ENCODE measurements at places on chromosomes 5 and 9.
A peak's percentile ranks its signal among the peaks of the same experiment; 100 is the strongest.

GRCh38 chr9:127224883-127225739 is 39.5 kb upstream of the GARNL3 start:
- DNase-seq: peak; percentile 63

- DNase-seq: no peak
Observed at GRCh38 chr5:139711906-139712224, 63.7 kb downstream of the CXXC5 start.

GRCh38 chr5:149452007-149452664 is 73.0 kb upstream of the IL17B start:
- DNase-seq: no peak

DNA sequence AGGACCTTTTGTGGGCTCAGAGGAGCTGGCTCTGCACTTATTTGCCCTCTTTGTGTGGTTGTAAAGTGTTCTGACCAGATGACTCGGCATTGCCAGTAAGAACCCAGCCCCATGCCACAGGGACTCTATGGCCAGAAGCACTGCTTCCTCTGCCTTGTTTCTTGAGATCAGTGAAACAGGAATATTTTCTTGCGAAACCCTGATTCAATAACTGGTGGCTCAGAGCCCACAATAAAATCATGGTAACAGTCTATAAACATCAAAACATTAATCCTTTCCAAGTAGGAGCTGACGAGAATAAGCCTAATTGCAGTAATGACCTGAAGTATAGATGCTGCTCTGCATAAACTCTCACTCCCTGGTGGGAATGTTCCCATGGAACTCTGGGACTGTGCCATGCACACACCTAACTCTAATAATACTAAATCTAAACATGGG is 344.3 kb downstream of the ZNF608 start:
- DNase-seq: no peak

DNA sequence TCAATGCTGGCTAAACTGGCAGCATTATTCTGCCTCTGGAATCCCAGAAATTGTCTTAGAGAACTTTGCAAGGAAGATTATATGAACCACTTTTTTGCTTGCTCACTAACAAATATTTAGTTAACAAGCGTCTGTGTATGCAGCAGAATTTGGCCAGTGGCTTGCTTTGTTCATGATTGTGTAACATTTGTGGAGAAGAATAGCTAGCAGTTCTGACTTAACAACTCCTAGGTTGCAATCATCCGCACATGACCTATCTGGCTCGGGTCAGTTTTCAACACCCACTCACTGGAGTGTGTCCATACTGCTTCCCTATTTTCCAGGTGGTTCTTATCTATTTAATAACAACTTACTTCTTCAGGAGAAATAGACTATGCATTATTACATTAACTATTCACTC is 98.5 kb downstream of the SNX18 start:
- no peak for DNase-seq

- DNase-seq: no peak
Observed at GRCh38 chr9:119283078-119283794, 86.0 kb downstream of the BRINP1 start.

GRCh38 chr5:17370651-17371050 is 127.4 kb upstream of the TAF11L2 start:
- DNase-seq: no peak

GRCh38 chr5:1652873-1653697 is 129.3 kb upstream of the LPCAT1 start:
- no peak for DNase-seq

DNA sequence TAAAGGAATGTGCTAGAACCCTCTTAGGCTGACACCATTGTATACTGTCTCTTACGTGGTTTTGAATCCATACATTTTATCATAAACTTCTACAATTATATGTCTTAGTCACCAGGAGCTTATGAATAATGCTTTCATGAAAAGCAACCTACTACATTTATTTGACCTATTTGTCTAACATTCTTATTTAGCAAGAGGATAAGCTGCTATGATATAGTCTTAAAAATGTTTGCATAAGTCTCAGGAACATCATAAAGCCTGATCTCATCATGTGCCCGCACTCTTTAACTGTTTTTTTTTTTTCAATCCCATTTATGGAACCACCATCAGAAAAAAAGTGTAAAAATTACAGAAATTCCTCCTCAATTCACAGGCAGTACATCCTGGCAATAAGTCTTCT is 59.7 kb downstream of the CDH12 start:
- DNase-seq: no peak

DNA sequence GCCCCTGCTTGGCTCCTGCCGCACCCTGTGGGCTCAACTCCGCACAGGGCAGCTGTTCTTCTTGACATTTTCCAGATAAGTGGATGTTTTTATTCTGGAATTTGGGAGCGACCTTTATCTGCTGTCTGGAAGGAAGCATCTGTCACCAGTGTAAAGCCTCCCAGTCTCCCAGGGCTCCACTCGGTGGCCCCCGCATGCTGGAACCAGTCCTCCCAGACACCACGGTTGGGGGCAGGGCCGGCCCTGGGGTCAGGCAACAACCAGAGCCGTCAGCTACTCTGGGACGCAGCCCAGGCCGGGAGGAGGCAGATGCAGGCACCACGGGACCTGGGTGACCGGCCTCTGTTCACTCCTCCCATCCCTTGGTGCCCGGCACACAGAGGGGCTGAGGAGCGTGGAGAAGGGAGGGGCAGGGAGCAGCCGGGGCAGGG is 92.8 kb upstream of the ADAMTS2 start:
- no peak for DNase-seq

DNA sequence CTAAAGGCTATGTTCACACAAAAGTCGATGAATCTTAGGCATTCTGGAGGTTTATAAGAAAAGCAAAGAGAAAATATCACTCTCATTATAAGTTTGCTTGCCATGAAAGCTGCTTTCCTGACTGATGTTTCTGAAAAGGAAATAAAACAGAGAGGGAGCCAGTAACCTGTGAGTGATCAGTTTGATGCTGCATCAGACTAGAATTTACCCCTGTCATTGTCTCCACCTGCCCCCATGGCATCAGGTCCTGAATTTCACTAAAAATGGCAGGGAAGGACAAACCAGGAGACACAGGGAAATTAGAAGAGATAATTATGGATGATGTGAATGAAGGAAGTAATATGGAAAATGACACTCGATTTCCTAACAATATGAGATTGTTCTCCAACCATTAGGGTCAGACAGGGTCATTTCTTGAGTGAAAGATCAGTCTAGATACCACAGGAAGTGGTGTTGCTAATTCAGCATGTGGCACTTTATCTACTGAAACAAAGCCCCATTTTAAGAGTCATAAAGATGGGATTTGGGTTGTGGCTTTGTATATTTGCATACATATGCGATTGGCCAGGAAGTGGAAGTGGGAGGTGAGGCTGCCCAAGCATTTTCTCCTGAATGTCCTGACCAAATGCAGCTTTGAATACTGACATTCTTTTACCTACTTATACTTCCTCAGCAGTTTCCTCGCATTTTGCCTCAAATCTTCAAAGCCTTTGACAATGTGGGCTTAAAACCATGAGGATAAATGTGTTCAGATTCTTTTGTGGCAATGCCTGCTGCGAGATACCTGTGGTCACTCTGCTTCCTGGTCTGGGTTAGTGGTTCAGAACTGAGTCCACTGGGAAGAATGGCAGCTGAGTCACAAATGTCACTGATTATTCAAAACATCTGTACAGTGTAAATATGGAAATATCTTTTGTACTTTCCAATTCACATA is 29.7 kb downstream of the MEGF10 start:
- DNase-seq: no peak

DNA sequence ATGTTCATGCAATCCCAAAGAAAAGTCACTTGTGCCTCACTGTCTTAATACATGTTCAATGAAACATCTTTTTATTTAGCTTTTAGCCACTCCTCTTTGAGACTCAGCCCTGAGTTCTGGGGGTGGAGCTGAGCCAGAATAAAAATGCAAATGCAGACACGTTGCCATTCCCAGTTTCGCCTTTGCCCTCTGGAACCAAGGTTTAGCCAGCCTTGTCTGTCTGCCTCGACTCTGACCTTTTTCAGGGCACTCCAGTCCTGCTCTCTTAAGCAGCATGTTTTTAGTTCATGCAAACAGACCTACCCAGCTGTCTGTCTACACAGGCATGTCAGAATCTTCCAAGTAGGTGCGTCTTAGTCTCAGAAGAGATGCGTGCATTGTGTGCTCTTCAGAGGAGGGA is 82.2 kb upstream of the RANBP3L start:
- DNase-seq: no peak

DNA sequence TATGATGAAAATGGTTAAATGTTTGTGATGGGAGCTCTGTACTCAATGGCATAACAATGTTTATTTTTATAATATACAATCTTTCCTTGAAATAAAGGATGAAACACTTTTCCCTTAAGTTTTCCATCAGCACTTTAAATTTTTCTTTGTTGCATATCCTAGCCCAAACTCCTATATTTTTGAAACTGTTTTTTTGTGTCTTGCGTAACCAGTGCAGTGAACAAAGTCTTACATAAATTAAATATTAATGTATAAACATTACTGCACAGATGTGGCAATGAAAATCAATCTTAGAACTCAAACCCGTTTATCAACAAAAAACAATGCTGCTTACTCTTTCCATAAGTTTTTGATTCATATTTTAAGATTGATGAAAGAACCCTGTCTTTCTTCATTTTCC is 34.1 kb upstream of the IL31RA start:
- no peak for DNase-seq

GRCh38 chr5:177504086-177505056 is 5.3 kb downstream of the DOK3 start:
- DNase-seq: no peak

- no peak for DNase-seq
Observed at GRCh38 chr9:110520120-110520701, 59.3 kb downstream of the SVEP1 start.

DNA sequence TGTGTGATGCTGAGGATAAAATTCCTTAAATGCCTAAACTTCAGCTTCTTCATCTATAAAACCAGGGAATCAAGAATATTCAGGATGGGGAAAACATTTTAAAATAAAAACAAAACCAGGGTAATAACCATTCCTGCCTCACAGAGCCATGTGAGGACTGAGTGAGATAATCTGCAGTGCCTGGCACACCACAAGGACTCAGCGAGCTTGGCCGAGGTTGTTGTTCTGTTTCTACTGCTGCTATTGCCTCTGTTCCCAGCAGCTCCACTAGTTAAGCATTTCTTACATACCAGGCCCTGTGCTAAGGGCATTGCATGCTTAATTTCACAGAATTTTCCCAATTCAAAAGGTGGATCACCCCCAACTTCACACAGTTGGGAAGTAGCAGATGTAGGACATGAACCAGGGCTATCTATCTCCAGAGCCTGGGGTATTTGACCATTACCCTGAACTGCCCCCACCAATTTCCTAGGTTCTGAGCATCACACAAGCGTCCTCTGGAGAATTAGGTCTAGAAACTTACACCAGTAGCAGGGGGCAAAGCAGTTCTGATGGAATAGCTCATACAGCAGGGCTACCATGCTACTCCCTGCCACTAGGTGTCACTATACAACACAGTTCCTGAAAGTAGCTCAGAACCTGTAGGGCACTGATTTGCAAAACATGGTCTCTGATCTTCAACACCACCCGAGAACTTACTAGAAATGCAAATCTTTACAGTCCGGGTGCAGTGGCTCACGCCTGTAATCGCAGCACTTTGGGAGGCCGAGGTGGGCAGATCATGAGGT is 74.3 kb downstream of the LRSAM1 start:
- DNase-seq: peak; percentile 54

DNA sequence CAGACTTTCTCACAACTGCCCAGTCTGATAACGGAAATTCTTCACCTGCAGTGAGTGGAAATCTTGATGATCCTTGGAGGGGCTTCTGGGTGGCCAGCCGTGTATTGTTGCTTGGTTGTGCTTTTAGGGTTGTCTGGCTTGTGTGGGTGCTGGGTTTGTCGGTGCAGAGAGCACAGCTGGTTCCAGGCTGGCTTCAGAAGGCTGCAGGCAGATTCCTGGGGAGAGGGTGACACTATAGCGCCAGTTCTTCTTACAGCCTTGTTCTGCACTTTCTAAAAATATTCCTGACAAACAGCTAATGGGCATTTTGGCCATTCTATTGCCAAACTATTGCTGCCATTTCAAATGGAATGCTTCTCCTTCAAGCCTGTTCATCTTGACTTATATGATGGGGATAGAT is 99.3 kb downstream of the PDZD2 start:
- DNase-seq: no peak
